ENCODE measurements at places on chromosomes 1 and 21. TPM values are rescaled to one million over a fixed set of nuclear protein-coding genes. Genes with fewer than 3 reads are reported as not detected.

GRCh38 chr1:15189692-15190370 lies 36.3 kb downstream of the TMEM51 start:
- DNase-seq: no peak

- DNase-seq: no peak
These were observed 252.5 kb upstream of the IRF2BP2 start for GRCh38 chr1:234862360-234862943.

Gene LMOD1
- 0.42 TPM for total RNA-seq

Gene DPM3
- 119 TPM for total RNA-seq

Gene ZBTB18
- total RNA-seq: 26.7 TPM
